ENCODE measurements at places on chromosomes 4 and X.

- DNase-seq: no peak
Measured at GRCh38 chr4:112109360-112110058, 35.7 kb upstream of the FAM241A start.

GRCh38 chr4:71524756-71525155 lies 185.9 kb downstream of the SLC4A4 start:
- no peak for DNase-seq

DNA sequence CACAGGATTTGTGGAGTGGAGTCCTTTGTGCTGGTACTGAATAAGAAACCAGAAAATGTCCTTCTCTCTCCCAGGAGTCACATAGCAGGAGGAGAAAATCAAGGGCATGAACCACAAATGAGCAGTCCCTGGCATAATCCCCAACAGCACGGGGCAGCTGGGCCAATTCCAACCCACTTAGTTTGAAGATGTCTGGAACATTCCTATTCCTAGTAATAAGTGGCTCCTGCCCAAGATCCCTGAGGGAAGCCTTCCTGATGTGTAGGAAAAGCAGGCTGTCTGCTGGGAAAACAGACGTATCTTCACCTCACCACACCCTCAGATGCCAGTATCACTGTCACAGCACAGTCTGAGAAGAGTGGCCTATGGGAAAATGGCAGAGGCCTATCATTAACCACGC lies 182.8 kb upstream of the MAP3K15 start:
- DNase-seq: no peak

DNA sequence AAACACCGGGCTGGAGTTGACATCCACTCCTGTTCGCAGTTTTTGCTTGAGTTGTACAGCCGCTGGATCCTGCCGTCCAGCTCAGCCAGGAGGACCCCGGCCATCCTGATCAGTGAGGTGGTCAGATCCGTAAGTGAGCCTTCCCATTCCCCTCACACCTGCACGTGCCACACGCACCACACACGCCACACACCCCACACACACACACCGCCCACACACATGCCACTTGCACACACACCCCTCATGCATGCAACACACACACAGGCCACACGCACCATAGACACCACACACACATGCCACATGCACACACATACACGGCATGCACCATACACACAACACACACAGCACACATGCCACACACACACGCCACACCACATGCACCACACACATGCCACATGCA lies 20.1 kb upstream of the MSANTD1 start:
- no peak for DNase-seq

- DNase-seq: no peak
Measured at GRCh38 chrX:111823128-111823527, 52.9 kb upstream of the TRPC5OS start.

GRCh38 chrX:132716006-132716405 lies 227.2 kb upstream of the MBNL3 start:
- no peak for DNase-seq

DNA sequence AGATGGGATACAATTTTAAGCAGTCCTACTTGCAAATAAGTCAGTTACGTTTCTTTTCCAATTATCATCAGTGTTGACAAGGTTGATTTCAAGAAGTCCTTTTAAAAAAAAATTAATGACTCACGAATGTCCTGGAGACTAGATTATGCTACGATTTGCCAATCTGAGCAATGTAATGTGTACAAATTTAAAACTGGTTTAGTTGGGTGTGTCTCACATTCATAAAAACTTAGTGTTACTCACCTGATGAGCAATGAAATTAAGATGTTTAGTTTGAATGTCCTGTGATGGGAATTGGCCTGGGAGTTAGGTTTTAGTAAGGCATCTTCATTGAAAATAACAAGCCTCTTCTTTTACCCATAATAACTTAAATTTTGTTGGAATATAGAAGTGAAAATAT lies 136.7 kb upstream of the POF1B start:
- DNase-seq: no peak

GRCh38 chr4:48127682-48128404 lies 6.2 kb downstream of the TXK start:
- DNase-seq: no peak

- DNase-seq: no peak
Measured at GRCh38 chr4:73704314-73705055, 35.9 kb upstream of the CXCL8 start.
